ENCODE measurements at places on chromosomes 3 and 15.
A peak's percentile ranks its signal among the peaks of the same experiment; 100 is the strongest.

GRCh38 chr15:60389261-60390077 lies 8.3 kb downstream of the ANXA2 start:
- DNase-seq = no peak

- DNase-seq = no peak
Measured at GRCh38 chr15:95816591-95816990, 513.9 kb upstream of the NR2F2 start.

GRCh38 chr15:40102897-40103858 lies 5.5 kb downstream of the BMF start:
- no peak for DNase-seq

DNA sequence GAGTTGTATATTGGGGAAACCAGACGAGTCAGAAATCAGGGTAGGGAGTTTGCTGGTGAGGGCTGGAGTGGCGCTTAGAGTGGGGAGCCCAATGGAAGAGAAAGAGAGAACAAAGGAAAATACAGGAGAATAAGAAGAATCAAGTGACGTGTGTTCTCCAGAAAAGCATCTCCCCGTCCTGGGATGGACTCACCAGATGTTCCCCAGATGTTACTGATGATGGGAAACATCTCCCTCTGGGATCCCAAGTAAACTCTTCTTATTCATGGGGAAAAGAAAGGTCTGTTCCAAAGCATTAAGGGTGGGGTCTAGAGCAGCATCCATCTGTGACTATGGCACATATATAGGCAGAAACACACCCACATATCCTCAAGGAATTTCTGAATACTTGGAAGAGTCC lies 3.0 kb upstream of the CSRNP1 start:
- peak; percentile 17 for DNase-seq

DNA sequence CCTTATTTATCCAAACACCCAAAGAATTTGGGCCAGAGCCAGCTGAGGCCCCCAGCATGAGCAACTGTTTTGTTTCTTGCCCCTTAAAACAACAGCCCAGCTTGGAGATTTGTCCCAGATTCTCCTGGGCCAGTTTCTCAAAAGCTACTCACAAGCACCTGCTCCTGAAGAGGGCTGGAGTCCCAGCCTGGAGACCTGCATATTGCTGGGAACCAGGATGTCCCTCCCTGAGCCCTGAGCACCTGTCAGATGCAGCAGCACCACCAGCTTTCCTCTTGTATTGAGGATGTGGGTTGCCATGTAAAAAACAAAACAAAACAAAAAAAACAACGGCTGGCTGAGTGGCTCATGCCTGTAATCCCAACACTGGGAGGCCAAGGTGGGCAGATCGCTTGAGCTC lies 7.0 kb upstream of the RFT1 start:
- no peak for DNase-seq

DNA sequence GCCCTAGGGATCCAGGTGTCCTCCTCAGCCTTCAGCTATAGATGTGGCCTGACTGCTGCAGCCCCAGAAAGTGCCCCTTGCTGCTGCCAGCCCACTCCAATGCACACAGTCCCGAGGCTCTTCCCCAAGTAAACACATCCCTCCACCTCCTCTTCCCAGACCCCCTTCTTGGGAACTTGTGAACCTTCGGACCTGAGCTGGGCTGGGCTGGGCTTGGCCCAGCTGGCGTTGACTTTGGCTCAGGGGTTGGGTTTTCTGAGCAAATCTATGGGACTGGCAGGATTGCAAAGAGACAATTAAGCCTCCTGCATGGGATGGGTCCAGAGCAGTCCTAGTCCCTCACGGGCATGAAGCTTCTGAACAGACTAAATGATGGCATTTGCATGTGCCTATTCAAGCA lies 14.7 kb downstream of the VIPR1 start:
- no peak for DNase-seq
